ENCODE measurements at places on chromosomes 12 and 14. TPM values are rescaled to one million over a fixed set of nuclear protein-coding genes. Genes with fewer than 3 reads are reported as not detected.
A peak's percentile ranks its signal among the peaks of the same experiment; 100 is the strongest.

GRCh38 chr14:102764220-102764671 is 13.0 kb upstream of the TRAF3 start:
- DNase-seq = no peak

The RFX4 gene
- not detected for total RNA-seq

GRCh38 chr12:67122584-67122983 is 146.6 kb upstream of the CAND1 start:
- no peak for DNase-seq

DNA sequence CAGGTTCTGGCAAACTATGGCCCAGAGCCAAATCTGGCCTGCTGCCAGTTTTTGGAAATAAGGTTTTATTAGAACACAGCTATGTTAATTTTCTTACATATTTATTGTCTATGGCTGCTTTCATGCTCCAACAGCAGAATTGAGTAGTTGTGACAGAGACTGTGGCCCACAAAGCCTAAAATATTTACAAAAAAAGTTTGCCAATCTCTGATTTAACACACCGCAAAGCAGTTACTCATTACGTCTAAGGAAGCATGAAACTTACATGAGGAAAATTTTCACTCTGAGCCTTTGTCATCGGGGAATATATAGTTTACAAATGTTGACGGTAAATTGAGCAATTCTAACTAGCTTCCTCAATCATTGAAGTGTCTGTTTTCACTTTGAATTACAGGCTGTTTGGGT is 96.5 kb downstream of the UNC79 start:
- DNase-seq = no peak

- no peak for DNase-seq
Observed at GRCh38 chr14:88392609-88393008, 7.2 kb downstream of the SPATA7 start.

- no peak for DNase-seq
Observed at GRCh38 chr12:45124485-45125155, 73.7 kb upstream of the DBX2 start.

DNA sequence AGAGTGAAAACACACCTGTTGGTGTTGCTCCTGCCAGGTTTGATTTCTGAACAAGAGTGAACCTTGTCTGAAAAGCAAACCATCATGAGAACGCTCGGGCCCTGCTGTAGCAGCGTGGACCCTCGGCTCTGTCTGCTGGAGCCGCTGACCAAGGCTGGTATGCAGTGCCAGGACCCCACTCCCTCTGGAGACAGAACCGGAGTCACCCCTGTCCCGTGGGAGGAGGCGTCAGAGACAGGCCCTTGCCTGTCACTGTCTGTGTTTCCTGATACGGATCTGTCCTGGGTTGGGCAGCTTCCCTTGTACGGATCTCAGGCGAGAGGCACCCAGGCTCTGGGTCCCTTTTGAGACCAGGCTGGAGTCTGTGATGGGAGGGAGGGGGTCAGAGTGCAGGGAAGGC is 111.6 kb downstream of the ADGRD1 start:
- DNase-seq = no peak

DNA sequence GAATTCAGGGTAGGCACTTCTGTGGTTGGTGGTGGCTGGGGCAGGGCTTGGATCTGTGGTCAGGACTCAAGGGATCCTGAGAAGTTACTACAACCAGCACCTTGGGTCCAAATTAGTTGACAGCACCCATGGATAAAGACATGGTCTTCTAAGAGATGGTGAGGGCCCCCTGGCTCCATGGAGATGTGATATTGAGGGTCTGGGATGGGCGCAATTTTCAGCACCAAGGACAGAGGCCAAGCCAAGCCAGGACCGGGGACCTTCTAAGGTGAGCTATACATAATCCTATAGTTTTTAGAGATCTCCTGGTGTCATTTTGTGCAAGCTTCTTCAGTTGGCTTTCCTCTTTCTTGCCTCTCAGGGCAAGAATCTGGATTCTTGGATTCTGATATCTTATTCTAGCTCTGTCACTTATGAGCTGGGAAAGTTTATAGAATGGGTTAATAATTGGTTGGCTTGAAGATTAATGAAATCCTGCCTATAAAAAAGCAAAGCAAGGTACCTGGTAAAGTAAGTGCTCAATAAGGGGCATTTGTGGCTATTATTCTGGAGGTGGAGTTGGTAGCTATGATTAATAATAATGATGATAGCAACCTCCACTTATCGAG is 130.1 kb upstream of the LHX5 start:
- DNase-seq = no peak

DNA sequence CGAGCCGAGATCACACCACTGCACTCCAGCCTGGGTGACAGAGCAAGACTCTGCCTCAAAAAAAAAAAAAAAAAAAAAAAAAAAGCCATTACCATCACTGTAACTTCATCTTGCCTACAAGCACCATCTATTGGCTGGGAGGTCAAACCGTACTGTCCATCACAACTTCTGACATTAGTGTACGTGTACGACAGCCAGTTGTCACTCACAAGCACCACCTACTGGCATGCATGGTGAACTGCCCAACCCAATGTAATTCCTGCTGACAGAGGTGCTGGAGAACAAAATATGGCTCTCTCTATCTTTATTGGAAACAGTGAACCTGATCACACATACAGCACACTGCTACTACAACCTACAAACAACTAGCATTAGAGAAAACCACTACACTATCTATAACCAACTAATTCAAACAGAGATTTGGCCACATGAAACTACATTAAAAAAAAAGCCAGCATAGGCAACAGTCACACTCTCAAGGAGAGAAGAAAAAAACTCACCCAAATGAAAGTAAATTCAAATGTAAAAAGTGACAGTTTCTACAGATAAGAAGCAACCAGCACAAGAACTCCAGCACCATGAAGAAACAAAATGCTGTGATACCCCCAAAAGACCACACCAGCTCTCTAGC is 82.3 kb downstream of the PUS7L start:
- DNase-seq = no peak

GRCh38 chr14:22112004-22112403 is 438.4 kb upstream of the OR4E1 start:
- DNase-seq = no peak

DNA sequence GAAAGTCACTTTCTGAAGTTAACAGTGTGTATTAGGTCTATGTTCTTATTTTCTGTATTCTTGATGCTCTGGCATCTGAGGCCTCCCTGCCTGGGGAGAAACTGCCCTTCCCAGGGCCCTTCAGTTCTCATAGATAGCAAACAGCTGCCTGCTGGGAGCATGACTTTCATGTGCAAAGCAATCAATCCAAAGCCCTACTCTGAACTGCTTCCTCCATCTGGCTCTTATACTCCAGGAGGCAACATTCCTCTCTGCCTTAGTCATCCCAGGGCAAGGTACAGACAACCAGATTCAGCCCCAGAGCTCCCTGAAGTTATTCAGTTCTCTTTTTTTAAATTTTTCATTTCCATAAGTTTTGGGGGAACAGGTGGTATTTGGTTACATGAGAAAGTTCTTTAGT is 41.7 kb upstream of the RIN3 start:
- DNase-seq = no peak

The CACNA2D4 gene
- not detected for total RNA-seq

DNA sequence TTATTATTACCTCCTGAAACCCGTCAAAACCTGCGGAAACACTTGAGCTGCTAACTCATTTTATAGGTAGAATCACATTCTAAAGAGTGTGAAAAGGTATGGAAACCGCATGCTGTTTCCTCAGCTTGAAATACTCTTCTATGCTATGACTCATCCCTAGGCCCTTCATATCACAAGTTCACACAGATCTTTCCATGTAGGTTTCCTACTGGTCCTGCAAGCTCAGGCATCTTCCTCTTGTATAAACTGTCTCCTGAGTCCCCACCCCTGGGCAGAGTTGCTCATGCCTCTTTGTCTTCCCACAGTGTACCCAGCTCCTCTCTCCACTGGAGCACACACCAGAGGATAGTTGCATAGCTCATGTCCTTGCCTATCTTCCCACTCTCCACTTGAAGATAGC is 84.7 kb downstream of the CMAS start:
- DNase-seq = no peak

The SLC17A8 gene
- not detected for total RNA-seq

DNA sequence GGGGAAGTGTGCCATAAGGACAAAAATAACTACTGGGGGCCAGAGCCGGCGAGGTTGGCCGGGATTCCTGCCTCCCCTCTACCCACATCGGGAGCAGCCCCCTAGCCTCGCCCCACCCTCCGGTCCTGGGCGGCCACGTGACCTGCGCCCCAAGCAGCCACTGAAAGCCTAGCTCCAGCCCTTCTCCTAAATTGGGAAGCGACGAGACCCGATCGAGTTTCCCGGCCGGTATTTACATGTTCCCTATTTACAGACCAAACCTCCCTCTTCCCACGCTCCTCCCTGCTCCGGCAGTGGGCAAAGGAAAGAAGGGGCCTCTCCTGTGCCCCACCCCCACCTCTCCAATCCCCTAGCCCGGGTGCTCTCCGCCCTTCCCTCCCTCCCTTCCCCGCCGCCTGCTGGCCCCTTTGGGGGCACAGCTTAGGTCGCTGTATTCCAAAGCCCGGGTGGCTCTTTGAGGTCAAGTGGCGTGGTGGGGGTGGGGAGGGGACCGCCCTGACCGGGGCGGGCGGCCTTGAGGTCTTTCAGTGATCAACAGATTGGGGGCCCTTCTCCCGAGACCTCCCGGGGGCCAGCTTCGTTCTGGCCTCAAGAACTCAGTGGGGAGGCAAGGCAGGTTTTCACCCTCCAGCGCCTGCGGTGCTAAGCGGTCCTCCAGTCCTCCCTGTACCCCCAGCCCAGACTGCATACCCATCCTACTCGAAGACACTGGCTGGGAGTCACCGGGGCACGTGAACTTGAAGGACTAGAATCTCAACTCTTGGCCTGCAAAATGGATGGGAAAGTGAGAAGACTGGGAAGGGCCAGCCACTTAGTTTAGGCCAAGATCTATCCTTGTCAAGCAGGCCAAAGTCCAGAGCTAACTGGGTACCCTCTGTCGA is 6.3 kb upstream of the CTDSP2 start:
- no peak for DNase-seq

DNA sequence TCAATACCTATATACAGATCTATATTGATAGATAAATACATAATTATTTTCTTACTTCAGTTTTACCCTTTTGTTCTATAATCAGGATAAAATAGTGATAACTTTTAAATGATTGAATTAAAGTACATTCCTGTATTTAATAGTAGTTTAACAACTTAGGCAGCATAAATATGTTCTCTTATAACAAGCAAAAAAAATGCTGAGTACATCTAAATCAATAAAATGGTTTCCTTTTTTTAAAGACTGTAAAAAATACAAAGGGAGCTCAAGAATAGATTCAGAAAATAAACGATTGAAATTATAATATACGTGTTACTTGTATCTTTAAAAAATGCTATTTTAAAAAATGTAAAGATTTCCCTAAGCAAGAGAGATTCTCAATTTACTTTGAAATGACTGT is 393.7 kb upstream of the TMEM132C start:
- DNase-seq = no peak

GRCh38 chr12:59735231-59735630 is 139.4 kb downstream of the SLC16A7 start:
- no peak for DNase-seq

- no peak for DNase-seq
Observed at GRCh38 chr14:71583194-71583593, 349.0 kb upstream of the RGS6 start.

DNA sequence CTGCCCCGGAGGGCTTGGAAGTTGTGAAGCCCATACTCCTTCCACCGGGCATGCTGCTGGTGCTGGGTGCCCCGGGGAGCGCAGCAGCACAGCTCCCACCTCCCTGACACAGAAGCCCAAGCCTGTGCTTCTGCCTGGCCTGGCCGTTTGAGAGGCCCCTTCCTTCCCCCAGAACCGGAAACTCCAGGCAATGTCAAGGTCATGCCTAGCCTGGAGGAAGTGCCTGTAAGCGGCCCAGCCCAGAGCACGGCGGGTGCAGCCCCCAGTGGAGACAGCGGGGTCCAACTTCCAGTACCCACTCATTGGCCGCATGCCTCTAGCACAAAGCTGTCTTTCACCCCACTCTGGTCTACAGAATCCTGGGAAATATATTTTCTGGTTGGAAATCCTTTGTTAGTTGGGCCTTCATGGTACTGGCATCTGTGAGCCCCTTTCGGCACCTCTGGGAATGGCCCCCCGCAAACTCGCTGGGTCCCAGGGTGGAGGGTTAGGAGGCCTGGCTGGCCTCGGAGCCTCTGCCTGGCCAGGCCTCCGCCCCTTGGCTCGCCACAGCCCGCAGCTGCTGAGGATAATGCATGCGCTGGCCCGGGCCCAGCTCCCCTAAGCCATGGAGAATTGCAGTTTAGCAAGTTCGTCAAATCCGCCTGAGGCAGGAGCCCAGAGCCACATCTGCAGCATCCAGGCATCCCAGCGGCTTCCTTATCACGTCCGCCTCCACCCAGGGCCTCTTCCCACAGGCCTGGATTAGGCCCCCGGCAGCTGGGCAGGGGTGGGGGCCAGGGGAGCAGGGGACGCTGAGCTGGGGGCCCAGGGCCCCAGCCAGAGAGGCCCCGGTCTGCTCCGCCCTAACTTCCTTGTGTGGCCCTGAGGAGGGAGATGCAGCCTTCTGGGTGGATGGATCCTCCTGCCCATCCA is 48.9 kb upstream of the DLK1 start:
- no peak for DNase-seq

DNA sequence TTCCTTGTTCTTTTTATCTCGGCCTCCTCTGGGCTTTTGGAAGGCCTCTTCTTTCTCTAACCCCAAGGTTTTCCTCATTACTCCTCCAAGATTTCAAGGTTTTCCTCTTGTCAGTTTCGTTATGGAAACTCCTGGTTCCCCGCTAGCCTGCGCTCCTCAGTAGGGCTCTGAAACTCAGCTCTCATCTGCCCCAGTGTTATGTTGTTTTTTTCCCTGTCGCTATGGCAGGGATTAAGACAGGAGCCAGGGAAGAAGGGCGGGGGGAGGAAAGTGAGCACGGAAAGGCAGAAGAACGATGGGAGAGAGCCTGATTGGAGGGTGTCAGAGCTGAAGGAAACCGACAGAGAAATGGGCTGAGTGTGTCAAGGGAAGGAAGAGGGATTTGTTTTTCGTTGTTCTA is 26.5 kb upstream of the JDP2 start:
- no peak for DNase-seq

DNA sequence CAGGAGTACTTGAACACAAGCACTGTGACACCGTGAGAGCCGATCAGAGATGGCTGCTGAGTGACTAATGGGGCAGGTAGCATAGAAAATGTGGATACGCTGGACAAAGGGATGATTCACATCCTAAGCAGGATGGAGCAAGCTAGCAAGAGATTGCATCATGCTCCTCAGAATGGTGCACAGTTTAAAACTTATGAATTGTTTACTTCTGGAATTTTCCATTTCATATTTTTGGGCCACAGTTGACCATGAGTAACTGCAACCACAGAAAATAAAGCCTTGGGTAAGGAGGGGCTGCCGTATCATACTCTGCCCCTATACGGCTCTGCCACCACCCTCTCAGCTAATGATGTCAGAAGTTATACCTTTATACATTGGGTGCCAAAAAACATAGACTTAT is 23.3 kb upstream of the MARK3 start:
- peak; percentile 88 for DNase-seq

GRCh38 chr14:58705066-58705465 is 67.3 kb downstream of the DACT1 start:
- no peak for DNase-seq

DNA sequence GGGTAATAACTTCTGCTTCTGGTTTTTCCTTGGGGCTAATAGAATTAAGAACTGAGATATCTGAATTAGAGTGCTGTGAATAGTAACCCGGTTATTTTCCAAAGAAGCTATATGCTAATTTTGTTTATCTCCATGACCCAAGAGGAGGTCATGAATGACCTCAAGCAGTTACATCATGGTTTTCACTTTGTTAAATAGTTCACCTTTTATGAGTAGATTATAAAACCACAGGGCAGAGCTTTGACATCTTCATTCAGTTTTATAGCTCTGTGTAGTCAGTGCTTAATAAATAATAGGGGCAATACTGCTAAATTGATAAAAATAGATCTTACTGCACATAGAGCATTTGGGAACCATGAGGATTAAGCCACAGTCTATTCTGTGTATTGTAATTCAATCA is 462.2 kb downstream of the LRIG3 start:
- no peak for DNase-seq

The DAO gene
- not detected for total RNA-seq

All from glomerular endothelial cell (primary cell).